ENCODE measurements at places on chromosomes 2 and 18. TPM values are rescaled to one million over a fixed set of nuclear protein-coding genes. Genes with fewer than 3 reads are reported as not detected.

The LONRF2 gene
- 1.5 TPM for total RNA-seq

The CHST10 gene
- 16.3 TPM for total RNA-seq

The TEX51 gene
- not detected for total RNA-seq

The MERTK gene
- 3.1 TPM for total RNA-seq

The ITPRIPL1 gene
- not detected for total RNA-seq

The FBLN7 gene
- 0.57 TPM for total RNA-seq

The VWA3B gene
- total RNA-seq = 0.12 TPM

The PROKR1 gene
- total RNA-seq = not detected
